ENCODE measurements at places on chromosomes 11 and 22.

GRCh38 chr22:45832180-45832579, 144.8 kb downstream of the WNT7B start:
- DNase-seq: no peak

DNA sequence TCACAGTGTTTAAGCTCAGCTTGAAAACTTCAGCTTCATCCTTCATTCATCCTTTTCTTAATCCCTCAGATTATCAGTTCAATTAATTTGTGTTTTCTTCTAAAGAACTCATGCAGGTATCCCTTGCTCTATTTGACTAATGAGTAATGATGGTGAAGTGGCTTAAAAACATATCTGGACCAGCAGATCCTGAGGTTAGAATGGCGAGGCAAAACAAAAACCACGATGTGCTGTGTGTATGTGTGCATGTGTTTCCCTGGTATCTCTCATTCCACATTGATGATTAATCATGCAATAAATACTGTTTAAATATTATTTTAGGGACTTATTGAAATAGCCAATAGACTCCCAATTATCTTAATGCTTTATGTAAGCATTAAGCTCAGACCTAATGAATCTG, 437.0 kb downstream of the DYNC2H1 start:
- no peak for DNase-seq

DNA sequence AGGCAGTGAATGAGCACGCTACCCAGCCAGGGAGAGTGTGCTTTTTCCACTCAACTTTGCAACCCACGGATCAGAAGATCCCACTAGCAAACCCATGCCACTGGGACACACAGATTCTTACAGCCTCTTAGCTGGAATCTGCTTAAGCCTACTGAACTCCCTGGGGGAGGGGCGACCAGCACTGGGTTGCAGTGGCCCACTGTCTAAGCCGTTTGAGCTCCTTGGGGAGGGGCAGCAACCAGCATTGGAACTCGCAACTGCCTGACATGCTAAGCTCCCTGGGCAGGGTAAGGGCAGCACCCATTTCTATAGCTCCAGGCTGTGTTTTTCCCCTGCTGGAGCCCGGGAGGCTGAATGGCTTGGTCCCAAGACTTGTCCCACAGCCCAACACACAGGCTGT, 99.6 kb downstream of the FAM168A start:
- no peak for DNase-seq

GRCh38 chr11:117020869-117021564, 77.2 kb downstream of the SIK3 start:
- no peak for DNase-seq

All from activated T-cell treated with anti-CD3 and anti-CD28 coated beads, Interleukin-2, amount 50 U/mL, for 4 hours (primary cell).